ENCODE measurements at places on chromosomes 16 and 17.
A peak's percentile ranks its signal among the peaks of the same experiment; 100 is the strongest.

DNA sequence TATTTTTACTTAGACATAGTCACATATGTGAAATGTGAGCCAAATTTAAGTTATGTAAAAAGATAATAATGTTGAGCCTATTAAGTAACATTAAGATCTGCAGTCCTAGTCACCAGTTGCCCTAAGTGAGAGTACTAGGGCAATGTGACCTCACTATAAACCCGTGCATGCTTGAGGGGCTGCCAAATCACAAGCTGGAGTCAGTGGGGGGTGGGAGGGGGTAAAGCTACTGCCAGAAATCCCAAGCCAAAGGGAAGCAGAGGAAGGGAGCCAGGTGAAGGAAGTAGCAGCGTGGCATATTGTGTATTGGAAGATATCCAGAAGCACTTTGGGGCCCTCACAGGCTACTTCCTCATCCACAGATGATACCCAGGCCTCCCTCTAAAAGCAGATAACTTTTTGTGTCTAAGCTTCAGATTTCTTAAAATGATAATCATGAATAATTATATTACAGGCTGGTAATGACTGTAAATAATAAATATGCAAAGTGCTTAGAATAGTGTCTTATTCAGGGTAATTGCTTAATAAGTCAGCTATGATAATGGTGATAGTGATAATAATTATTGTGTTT lies 134.1 kb downstream of the CA10 start:
- no peak for DNase-seq

GRCh38 chr17:79191270-79191934 lies 116.8 kb downstream of the ENGASE start:
- DNase-seq: no peak

DNA sequence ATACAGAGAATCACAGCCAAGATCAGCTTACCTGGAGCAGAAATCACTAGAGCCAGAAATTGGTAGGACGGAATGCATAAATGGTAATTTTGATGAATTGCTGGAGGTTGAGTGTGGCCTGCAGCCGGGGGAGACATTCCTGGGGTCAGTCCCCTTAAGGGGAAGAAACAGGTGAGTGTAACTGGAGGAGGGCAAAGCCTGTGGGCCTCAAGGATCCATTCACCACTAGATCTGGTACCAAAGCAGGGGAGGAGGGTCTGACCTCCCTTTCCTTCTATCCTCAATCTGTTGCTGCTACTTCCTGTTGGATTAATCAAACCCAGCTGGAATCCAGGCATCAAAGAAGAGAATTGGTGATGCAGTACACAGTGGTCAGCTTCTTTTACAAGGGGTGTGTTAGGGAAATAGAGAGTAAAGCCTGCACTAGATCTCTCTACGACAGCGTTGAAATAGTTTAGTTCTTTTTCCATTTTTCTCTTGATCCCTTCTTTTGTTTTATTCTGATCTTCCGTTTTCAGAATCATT lies 8.6 kb upstream of the ABCA9 start:
- DNase-seq: no peak

DNA sequence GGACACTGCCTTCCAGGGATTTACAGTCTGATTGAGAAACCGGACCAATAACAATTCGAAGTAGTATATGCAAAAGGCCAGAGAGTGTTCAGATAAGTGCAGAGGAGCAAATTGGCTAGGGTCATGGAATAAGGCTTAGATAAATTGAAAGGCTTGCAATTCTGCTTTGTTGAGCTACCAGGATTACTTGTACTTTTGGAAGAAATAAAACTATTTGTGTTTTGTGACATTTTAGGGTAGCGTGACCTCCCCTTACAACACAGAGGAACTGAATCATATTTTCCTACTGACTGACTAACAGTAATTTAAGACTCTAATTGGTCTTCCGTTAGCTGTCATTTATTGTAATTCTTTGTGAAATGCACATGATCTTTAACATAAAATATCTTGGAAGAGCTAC lies 104.7 kb downstream of the PITPNC1 start:
- DNase-seq: no peak

- DNase-seq: no peak
Observed at GRCh38 chr17:39782481-39782880, 44.7 kb downstream of the GRB7 start.

DNA sequence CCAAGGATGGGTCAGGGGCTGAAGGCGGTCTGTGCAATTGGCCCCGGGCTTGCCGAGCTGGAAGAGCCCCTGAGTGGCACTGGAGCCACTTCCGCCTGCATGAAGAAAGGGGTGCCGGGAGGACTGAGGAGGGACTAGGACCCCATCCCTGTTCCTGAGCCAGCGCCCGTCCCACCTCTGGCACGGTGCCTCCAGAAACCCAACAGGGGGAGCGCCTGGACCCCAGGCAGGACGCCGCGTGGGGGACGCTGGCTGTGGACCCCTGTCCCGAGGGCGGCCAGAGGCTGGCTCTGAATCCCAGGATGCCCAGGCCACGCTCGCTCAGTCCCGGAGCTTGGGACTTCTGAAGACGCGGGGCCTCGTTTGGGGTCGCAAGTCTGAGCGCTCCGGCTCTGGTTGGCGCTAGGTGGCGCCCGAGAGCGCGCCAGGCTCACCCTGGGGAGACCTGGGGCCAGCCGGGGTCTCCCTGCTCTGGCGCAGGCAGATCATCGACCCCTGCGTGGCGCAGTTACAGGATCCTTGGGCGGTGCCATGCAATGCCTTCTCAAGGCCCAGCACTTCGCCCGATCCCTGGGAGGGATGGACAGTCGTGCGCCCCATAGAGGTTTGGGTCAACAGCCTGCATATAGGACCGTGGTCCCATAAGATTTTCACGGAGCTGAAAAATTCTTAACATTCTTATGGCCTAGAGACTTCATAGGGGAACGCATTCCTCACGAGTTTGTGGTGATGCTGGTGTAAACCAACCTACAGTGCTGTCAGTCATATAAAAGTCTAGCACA lies 58.5 kb upstream of the CREBBP start:
- no peak for DNase-seq

- peak; percentile 84 for DNase-seq
Observed at GRCh38 chr17:82030470-82031302, 792 bp upstream of the RAC3 start.

DNA sequence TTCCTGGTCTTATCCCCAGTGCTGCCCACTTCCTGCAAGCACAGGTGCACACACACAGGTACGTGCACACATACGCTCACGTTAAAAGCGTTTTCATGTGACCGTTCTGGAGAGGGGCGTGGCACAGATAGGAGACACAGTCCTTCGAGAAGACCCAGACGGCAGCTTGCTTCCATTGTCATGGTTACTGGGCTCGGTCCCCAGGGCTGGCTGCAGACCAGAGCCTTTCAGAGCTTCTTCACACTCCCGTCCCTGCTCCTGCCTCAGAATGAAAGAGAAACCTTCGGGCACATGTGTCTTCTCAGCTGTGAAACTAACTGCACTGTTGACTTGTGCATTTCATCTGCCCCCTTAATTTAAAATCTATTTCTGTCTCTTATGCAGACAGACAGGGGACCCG lies 154.2 kb downstream of the PITPNC1 start:
- peak; percentile 48 for DNase-seq

All from hippocampal formation (tissue), 2 donors.